ENCODE measurements at places on chromosomes 12 and 14. TPM values are rescaled to one million over a fixed set of nuclear protein-coding genes. Genes with fewer than 3 reads are reported as not detected.

The LRTM2 gene
- total RNA-seq: not detected

DNA sequence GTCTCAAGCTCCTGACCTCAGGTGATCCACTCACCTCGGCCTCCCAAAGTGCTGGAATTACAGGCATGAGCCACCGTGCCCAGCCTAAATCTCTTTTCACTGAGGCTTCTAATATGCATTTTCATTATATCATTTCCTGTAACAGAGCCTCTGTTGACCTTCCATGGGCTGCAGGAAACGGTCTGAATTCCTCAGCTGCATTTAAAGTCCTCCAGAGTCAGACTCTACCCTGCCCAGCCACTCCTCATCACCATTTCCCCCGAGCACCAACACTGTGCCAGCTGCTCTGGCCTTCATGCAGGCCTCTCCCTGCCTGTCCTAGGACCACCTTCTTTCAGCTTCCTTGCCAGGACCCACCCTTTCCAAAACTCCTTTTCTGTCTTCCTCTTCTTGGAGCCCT lies 9.8 kb upstream of the NFKBIA start:
- DNase-seq: no peak
- no peak overlapping the region for H3K4me3 ChIP-seq
- no peaks in the 10 kb centered on the region for H3K27me3 ChIP-seq
- H3K4me1 ChIP-seq: no peaks in the 10 kb centered on the region

GRCh38 chr14:34496679-34497513 lies 34.9 kb upstream of the SPTSSA start:
- H3K36me3 ChIP-seq: no peaks in the 10 kb centered on the region
- peaks cover 18% of the 10 kb centered on the region for H3K4me1 ChIP-seq
- H3K27me3 ChIP-seq: no peaks in the 10 kb centered on the region

The KNTC1 gene
- 25.9 TPM for total RNA-seq

DNA sequence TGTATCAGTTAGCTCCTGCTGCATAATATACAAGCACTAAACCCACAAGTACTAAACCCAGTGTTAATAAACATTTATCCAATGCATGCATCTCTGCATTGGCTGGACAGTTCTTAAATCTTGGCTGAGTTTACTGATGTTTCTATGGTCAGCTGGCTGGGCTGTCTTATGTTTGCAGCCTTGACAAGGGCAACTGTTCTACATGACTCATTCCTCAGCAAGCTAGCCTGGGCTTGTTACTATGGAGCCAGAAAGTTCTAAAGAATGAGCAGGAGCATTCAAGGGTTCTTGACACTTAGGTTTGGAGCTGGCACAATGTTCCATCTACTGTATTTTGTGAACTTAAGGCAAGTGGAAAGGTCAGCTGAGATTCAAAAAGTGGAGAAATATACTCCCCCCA lies 199.1 kb downstream of the GLT1D1 start:
- no peak overlapping the region for H3K27ac ChIP-seq
- no peak overlapping the region for H3K4me3 ChIP-seq
- H3K27me3 ChIP-seq: no peaks in the 10 kb centered on the region
- no peaks in the 10 kb centered on the region for H3K4me1 ChIP-seq
- DNase-seq: no peak

GRCh38 chr12:77323788-77324415 lies 258.5 kb upstream of the E2F7 start:
- DNase-seq: no peak
- H3K4me1 ChIP-seq: peaks cover 4% of the 10 kb centered on the region
- peaks cover 29% of the 10 kb centered on the region for H3K27me3 ChIP-seq
- no peaks in the 10 kb centered on the region for H3K36me3 ChIP-seq
- no peak overlapping the region for H3K27ac ChIP-seq
- H3K4me3 ChIP-seq: no peak overlapping the region

The POTEM gene
- not detected for total RNA-seq

Data from hepatocyte (in vitro differentiated cells).